Upper lobe of right lung (tissue), 1 donor: ENCODE measurements at places on chromosomes 5 and 9. TPM values are rescaled to one million over a fixed set of nuclear protein-coding genes. Genes with fewer than 3 reads are reported as not detected.

GRCh38 chr9:100082782-100083181 lies 16.0 kb downstream of the ERP44 start:
- no peaks in the 10 kb centered on the region for H3K36me3 ChIP-seq
- DNase-seq, result no peak
- no peaks in the 10 kb centered on the region for H3K4me1 ChIP-seq
- no peak overlapping the region for H3K4me3 ChIP-seq

GRCh38 chr5:133741818-133742355 lies 129.5 kb upstream of the FSTL4 start:
- no peak overlapping the region for H3K27ac ChIP-seq
- no peak for DNase-seq
- no peaks in the 10 kb centered on the region for H3K4me1 ChIP-seq

DNA sequence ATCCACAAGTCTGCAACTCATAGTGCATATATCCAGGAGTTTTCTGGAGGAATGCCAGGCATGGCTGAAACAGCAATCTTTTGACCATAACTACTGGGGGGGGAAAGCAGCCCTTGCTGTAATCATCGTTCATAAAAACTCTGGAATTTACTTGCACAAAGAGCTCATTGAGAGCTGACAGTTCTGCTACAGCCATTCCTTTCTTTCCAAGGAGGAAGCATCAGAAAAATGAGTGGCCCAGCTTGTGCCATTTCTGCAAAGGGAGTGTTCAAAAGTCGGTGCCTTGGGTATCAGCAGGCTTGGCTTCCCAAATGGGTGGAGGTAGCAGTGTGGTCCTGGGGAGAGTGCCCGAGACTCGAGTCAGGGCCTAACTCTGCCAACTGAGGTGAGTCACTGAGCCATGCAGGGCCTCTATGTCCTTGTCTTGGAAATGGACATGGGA lies 101.5 kb downstream of the GCNT1 start:
- H3K4me3 ChIP-seq, result no peak overlapping the region
- DNase-seq, result no peak
- H3K4me1 ChIP-seq, result no peaks in the 10 kb centered on the region
- H3K27ac ChIP-seq, result no peak overlapping the region
- no peaks in the 10 kb centered on the region for H3K27me3 ChIP-seq
- no peaks in the 10 kb centered on the region for H3K36me3 ChIP-seq

Gene SYNPO
- total RNA-seq, result 151 TPM
